Heart right ventricle (tissue), 16 donors: ENCODE measurements at places on chromosomes 12 and 14. TPM values are rescaled to one million over a fixed set of nuclear protein-coding genes. Genes with fewer than 3 reads are reported as not detected.

DNA sequence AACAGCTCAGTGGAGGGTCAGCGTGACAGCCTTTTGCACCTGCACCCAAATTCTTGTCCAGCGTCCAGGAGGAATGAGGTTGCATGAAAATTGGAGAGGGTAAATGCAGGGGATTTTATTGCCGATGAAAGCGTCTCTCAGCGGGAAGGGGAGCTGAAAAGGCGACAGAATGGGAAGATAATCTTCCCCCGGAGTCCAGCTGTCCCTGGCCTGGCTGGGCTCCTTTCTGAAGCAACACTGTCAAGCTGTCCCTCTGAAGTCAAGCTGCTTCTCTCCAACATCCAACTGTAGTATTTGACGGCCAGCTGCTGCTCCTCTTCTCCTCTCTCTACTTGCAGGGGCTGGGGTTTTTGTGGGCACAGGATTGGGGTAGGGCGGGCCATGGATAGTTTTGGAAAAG is 32.7 kb downstream of the NOPCHAP1 start:
- no peak for DNase-seq

DNA sequence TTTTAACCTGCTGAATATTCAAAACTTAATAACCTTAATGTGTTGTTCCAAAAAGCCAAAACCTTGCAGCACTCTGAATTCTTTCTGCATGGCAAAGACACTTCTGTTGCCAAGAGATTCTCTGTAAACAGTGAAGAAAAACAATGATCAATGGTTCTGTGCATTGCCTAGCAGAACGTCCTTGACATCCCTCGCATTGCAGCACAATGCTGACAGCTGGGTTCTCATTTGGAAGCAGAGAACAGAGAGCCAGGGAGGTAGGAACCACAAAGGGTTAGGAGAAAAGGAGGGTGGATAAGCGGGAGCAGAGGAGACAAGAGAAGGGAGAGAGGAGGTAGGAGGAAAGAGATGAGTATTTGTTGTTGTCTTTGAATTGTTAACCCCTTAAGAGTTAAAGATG is 501.1 kb downstream of the NAV3 start:
- DNase-seq = no peak

GRCh38 chr12:15049461-15050153 is 76.8 kb downstream of the PDE6H start:
- DNase-seq = no peak

- no peak for DNase-seq
Observed at GRCh38 chr12:84807249-84807648, 105.3 kb downstream of the SLC6A15 start.

DNA sequence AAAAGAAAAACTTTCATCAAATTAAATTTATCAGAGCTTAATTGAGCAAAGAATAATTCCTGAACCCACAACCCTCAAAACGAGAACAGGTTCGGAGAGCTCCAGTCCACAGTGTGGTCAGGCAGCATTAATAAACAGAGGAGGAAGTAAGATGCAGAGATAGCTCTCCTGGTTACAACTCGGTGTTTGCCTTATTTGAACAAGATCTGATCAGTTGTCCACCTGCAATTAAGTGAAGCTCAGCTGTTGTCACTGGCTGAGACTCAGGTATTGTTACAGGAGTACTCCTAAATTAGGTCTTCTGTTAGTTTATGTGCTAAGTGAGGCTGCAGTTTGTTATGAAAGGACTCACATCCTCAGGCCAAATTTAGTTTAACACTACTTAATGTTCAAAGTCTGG is 451.4 kb upstream of the PDE3A start:
- no peak for DNase-seq

GRCh38 chr12:114789821-114790220 is 105.8 kb upstream of the TBX3 start:
- DNase-seq = no peak

GRCh38 chr12:110002676-110003515 is 3.7 kb downstream of the ANKRD13A start:
- DNase-seq = no peak

DNA sequence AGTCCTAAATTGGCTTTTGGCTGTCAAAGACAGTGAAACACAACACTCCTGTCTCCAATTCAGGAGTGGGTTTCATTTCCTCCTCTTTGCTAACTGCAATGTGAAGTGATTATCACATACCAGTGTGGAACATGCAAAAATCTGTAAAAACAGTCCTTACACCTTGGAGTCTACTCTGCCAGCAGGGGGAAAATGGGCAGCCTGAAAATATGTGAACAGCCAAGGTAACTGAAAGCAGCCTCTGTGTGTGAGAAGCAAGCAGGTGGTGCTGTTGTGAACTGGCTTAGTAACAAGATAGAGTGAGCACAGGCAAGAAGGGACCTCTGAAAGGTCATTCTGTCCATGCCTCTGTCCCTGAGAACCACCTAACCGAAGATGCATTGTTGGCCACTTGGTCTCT is 6.0 kb downstream of the PRMT8 start:
- DNase-seq = no peak

DNA sequence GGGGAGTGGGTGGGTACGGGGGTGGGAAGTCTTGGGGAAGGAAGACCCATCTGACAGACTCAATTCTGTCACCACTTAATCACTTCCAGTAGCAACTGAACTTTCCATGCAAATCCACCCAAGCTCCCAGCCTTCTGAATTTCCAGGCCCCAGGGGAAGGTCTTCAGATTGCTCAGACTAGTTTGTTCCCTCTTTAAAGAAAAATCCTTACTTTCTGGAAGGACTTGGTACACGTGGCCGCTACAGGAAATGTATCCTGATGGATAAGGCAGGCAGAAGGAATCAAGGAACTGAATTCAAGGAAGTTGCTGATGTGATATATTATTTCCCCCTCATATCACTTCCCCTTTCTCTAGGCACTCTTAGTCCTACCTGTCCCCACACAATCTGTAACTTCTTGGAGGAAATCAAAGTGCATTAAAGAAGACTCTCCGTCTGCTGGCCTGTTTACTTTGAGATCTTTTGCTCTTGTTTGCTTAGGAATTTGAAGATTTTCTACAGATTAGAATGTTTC is 6.4 kb downstream of the NFKBIA start:
- no peak for DNase-seq

DNA sequence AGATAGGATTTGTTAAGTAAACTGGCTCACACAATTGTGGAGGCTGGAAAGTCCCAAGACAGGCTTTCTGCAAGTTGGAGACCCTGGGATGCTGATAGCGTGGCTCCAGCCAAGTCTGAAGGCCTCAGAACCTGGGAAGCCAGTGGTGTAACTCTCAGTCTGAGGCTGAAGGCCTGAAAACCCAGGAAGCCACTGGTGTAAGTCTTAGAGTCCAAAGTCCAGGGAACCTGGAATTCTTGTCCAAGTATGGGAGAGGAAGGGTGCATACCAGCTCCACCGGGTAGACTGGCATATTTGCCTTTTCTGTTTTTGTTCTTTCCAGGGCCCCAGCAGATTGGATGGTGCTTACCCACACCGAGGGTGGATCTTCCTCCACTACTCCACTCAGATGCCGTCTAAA is 18.1 kb downstream of the GMFB start:
- DNase-seq = no peak

GRCh38 chr12:128905003-128905544 is 51.8 kb downstream of the GLT1D1 start:
- no peak for DNase-seq

GRCh38 chr12:93365616-93366405 is 11.9 kb upstream of the NUDT4 start:
- DNase-seq = no peak

GRCh38 chr14:100454437-100454836 is 131.3 kb downstream of the SLC25A47 start:
- no peak for DNase-seq

GRCh38 chr14:33110737-33111443 is 172.2 kb downstream of the NPAS3 start:
- DNase-seq = no peak

The STON2 gene
- total RNA-seq = 5.5 TPM

The CGRRF1 gene
- total RNA-seq = 16.2 TPM

The NYNRIN gene
- total RNA-seq = 6.7 TPM
